ENCODE measurements at places on chromosomes 16 and 17. TPM values are rescaled to one million over a fixed set of nuclear protein-coding genes. Genes with fewer than 3 reads are reported as not detected.
A peak's percentile ranks its signal among the peaks of the same experiment; 100 is the strongest.

GRCh38 chr16:53370827-53371226 lies 63.4 kb upstream of the RBL2 start:
- no peaks in the 10 kb centered on the region for H3K36me3 ChIP-seq
- H3K27me3 ChIP-seq: no peaks in the 10 kb centered on the region

DNA sequence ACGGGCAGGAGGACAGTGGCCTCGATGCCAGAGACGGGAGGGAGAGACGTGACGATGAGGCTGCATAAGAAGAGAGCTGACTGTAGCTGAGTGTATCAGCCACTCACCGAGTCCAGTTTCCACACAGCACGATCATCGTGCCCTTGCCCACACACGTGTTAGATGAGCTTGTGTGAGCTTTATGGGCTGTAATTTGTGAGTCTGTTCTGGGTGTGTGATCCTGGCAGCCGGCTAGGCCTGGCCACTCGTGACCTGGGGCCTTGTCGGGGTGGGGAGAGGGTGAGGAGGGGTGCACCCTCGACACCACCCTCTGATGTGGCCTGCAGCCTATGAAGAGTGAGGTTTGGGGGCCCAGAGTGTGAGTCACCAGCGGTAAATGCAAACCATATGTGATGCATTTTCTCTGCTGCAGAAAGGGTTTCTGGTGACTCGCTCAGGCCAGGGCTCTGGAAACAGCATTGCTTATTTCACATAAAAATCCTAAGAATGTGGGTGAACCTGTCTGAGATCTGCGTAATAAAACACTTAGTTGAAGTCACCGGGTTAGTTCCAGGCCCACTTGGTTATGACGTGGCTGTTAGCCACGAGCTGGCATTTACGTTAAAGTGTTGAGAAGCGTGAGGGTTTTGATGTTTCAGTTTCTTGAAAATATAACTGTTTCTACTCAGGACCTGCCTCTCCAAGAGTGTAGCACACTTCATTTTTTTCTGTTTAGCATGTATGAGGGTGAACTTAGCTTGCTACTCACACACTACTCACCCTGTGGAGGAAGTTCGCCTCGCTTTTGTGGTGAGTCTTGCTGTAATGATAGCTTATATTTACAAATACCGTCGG lies 4.2 kb downstream of the METRNL start:
- peak overlapping the region; percentile 99 for H3K27ac ChIP-seq
- peaks cover 5% of the 10 kb centered on the region for H3K36me3 ChIP-seq
- DNase-seq: peak; percentile 72
- peaks cover 65% of the 10 kb centered on the region for H3K4me1 ChIP-seq
- no peaks in the 10 kb centered on the region for H3K27me3 ChIP-seq

DNA sequence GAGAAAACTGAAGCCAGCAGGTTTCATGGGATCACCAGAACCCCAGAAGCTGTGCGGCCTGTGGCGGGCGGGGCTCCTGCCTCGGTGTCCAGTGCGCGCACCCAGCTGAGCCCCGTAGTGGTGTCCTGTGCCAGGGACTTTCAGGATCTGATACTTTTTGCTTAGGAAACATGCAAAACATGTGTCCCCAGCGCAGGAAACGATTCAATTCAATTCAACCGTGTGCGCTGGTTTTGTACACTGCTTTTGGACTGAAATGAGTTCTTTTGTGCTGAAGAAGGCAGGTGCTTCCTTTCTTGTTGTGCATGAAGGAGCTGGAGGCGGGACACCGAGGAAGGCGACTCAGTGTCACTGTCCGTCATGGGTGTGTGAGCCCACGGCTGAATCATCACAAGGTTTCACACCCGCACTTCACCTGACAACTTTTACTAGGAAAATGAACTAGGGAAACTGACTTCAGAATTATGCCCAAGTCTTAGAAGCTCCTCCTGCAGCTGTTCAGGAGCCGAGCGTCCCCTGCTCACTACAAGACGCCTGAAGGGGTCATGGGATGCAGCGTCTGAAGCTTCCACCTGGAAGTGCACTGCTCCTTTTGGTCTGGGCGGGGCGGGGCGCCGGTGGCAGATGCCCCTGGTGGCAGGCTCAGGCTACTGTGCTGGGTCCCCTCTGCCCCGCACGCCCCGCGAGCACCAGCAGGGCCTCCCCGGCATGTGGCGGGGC lies 31.4 kb upstream of the ZNF750 start:
- H3K4me3 ChIP-seq: no peak overlapping the region
- H3K27ac ChIP-seq: no peak overlapping the region
- H3K27me3 ChIP-seq: no peaks in the 10 kb centered on the region
- peaks cover 14% of the 10 kb centered on the region for H3K4me1 ChIP-seq

DNA sequence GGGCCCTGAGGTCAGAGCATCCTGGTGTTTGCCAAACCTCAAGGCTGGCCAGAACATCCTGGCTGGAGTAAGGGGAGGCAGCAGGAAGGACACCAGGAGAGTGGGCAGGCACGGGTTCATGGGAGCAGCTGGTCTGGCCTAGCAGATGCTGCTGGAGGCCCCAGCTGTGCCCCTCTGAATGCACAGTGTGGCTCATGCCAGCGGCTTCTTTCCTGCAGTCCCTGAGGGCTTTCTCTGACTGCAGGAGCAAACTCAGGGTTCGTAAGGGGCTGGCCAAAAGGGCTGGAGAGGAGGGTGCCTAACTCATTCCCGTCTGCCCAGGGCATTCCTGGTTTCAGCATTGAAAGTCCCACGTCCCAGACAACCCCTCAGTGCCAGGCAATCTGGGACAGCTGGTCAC lies 78.7 kb downstream of the ZDHHC7 start:
- H3K4me3 ChIP-seq: no peak overlapping the region
- H3K4me1 ChIP-seq: no peaks in the 10 kb centered on the region
- DNase-seq: no peak

DNA sequence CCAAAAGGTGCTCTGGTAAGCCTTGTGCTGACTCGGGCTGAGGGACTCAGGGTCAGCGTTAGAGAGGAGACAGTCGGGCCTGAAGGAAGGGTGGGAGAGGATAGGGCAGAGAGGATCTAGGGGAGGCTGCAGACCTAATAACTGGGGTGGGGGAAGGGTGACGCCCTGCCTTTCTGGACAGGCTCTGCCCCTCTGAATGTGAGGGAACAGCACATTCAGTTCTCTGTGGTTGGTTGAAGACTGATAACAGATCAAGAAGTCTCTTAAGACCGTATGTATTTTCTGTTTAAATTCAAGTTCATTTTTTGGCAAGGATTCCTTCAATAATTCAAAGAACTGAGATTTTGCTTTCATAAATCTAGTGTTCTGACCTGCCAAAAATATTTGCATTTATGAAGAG lies 56.2 kb upstream of the TEKT3 start:
- no peaks in the 10 kb centered on the region for H3K4me1 ChIP-seq
- H3K27me3 ChIP-seq: no peaks in the 10 kb centered on the region
- no peak for DNase-seq
- no peaks in the 10 kb centered on the region for H3K36me3 ChIP-seq

GRCh38 chr17:35210741-35211140 lies 16.5 kb upstream of the SLC35G3 start:
- H3K36me3 ChIP-seq: no peaks in the 10 kb centered on the region
- no peak overlapping the region for H3K27ac ChIP-seq
- DNase-seq: no peak
- H3K4me3 ChIP-seq: no peak overlapping the region

- no peak overlapping the region for H3K27ac ChIP-seq
- H3K4me1 ChIP-seq: no peaks in the 10 kb centered on the region
- no peaks in the 10 kb centered on the region for H3K36me3 ChIP-seq
- no peak overlapping the region for H3K4me3 ChIP-seq
Observed at GRCh38 chr16:22267764-22268163, 29.4 kb upstream of the POLR3E start.

- DNase-seq: no peak
- H3K4me3 ChIP-seq: no peak overlapping the region
- no peaks in the 10 kb centered on the region for H3K27me3 ChIP-seq
- no peaks in the 10 kb centered on the region for H3K36me3 ChIP-seq
Observed at GRCh38 chr16:72991211-72991610, 56.7 kb downstream of the ZFHX3 start.

DNA sequence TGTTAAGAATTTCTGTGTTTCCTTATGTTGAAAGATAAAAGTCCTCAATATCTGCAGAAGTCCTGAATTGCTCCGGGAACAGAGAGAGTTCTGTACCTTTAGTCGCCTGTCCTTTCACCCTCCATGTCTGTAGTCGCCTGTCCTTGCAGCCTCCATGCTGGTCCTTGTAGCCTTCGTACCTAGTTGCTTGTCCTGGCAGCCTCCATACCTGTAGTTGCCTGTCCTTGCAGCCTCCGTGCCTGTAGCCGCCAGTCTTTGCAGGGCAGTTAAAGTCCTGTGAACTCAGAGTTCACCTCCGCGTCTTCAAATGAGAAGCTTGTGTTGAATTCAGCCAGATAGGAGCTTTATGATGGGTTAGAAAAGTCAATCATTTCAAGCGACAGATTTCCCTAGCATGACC lies 19.5 kb upstream of the ITGAX start:
- H3K36me3 ChIP-seq: no peaks in the 10 kb centered on the region
- H3K27me3 ChIP-seq: no peaks in the 10 kb centered on the region
- H3K4me3 ChIP-seq: no peak overlapping the region
- no peak for DNase-seq
- no peak overlapping the region for H3K27ac ChIP-seq
- no peaks in the 10 kb centered on the region for H3K4me1 ChIP-seq

DNA sequence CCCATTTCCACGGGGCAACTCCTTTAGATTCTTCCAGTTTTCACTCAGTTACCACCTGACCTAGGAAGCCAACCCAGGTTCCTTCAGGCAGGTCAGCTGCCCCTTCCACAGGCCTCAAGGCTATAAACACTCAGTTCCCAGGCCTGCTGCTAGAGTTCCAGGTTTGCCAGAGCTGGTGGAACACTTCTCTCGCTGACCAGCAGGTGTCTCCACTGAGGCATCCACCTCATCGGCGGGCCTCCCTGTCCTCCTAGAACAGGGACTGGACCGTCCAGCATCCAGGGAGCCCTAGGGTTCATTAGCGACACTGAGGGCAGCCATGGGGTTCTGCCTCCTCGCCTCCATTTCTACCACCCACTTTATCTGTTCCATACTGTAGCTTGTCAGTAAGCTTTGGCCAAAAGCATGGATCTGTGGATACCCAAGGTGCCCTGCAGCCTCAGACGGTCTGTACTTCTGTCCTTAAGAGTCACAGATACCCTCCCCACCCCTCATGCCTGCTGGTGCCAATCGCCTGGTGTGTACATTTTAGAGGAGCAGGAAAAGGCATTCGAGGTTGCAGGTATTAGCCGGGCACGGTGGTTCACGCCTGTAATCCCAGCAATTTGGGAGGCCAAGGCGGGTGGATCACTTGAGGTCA lies 29.0 kb downstream of the PIMREG start:
- H3K4me3 ChIP-seq: no peak overlapping the region
- H3K36me3 ChIP-seq: no peaks in the 10 kb centered on the region
- no peaks in the 10 kb centered on the region for H3K27me3 ChIP-seq
- H3K27ac ChIP-seq: peak overlapping the region; percentile 17
- H3K4me1 ChIP-seq: no peaks in the 10 kb centered on the region
- DNase-seq: peak; percentile 70

GRCh38 chr17:51344532-51344931 lies 84.2 kb downstream of the UTP18 start:
- H3K27ac ChIP-seq: no peak overlapping the region
- no peak for DNase-seq
- H3K36me3 ChIP-seq: no peaks in the 10 kb centered on the region
- no peaks in the 10 kb centered on the region for H3K4me1 ChIP-seq
- no peak overlapping the region for H3K4me3 ChIP-seq

The ERI2 gene
- total RNA-seq: 24.6 TPM

DNA sequence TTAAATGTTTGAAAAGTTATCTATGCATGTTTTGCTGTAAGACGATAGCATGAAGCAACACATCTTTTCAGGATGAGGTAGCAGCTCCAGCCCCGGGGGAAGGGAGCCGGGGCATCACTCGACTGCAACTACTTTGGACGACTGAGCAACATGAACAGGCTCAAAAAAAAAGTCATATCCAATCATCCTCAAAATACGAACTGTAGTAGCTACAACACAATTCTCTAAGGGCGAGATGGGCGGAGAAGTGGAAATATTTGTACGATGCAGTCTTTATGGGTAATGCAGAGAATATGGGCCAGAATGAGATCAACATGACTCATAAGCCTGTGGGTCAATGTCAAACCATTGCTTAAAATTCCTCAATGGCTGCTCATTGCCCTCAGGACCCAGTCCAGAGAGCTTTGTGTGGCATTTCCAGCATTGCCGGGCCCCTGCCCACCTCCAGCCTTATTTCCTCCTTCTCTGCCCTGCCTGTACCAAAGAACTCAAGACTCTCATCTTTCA lies 17.7 kb upstream of the SMURF2 start:
- H3K27me3 ChIP-seq: no peaks in the 10 kb centered on the region
- H3K4me1 ChIP-seq: no peaks in the 10 kb centered on the region
- H3K27ac ChIP-seq: no peak overlapping the region
- no peaks in the 10 kb centered on the region for H3K36me3 ChIP-seq
- H3K4me3 ChIP-seq: no peak overlapping the region
- DNase-seq: no peak

The NOXO1 gene
- 1.1 TPM for total RNA-seq

The QRICH2 gene
- 1.1 TPM for total RNA-seq

DNA sequence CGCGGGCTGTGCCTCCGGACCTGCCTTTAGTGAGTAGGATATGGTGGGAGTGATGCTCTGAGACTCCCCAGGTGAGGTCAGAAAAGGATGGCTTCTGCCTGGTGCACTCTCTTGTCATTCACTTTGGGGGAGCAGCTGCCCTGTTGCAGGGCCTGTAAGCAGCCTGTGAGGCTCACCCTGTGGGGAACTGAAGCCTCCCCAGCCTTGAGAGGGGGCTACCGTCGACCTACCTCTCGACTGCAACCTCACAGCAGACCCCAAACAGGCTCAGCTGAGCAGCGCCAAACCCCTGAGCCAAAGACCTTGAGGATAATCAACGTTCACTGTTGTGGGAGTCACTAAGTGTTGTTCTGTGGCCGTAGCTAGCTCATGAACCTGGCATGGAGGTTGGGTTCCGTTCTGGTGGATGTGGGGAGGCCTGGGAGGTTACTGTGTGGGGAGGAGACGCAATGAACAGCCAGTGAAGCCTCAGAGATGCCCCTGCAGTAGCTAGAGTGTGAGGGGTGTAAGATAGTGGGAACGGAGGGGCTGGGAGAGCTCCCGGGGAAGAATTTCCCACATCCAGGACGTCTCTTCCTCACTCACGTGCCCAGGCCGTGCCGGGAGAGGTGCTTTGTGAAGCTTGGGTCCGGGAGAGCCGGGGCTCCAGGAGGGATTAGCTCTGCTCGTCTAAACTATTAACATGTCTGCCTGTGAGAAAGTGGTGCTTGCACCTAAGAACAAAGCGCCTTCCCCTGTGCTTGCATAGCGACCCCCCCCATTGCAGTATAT lies 38.8 kb downstream of the METRNL start:
- H3K27ac ChIP-seq: no peak overlapping the region
- H3K4me3 ChIP-seq: no peak overlapping the region
- no peak for DNase-seq
- no peaks in the 10 kb centered on the region for H3K36me3 ChIP-seq
- no peaks in the 10 kb centered on the region for H3K27me3 ChIP-seq
- H3K4me1 ChIP-seq: no peaks in the 10 kb centered on the region

GRCh38 chr16:75761108-75761507 lies 34.8 kb upstream of the CPHXL start:
- H3K4me3 ChIP-seq: no peak overlapping the region
- H3K27ac ChIP-seq: no peak overlapping the region
- DNase-seq: no peak
- no peaks in the 10 kb centered on the region for H3K4me1 ChIP-seq
- no peaks in the 10 kb centered on the region for H3K27me3 ChIP-seq

Data from Caco-2 (cell line).